ENCODE measurements at places on chromosomes 2 and 18. TPM values are rescaled to one million over a fixed set of nuclear protein-coding genes. Genes with fewer than 3 reads are reported as not detected.

HOXD8 gene
- total RNA-seq = 11.6 TPM

TMEM178A gene
- not detected for total RNA-seq

BABAM2 gene
- 36.0 TPM for total RNA-seq

PLCD4 gene
- 6.9 TPM for total RNA-seq

TMEM37 gene
- total RNA-seq = 0.12 TPM

SERPINB3 gene
- not detected for total RNA-seq

CRYBA2 gene
- not detected for total RNA-seq

TRABD2A gene
- total RNA-seq = 10.6 TPM

LDLRAD4 gene
- 8.9 TPM for total RNA-seq

AQP12A gene
- not detected for total RNA-seq

LRRC30 gene
- not detected for total RNA-seq

PTPRN gene
- 19.3 TPM for total RNA-seq

BOLL gene
- total RNA-seq = not detected

GPBAR1 gene
- total RNA-seq = not detected

CIDEA gene
- not detected for total RNA-seq

FAM124B gene
- total RNA-seq = not detected

ACVR1C gene
- not detected for total RNA-seq

DNAH7 gene
- total RNA-seq = 0.40 TPM

LYPD6B gene
- total RNA-seq = not detected

VRK2 gene
- total RNA-seq = not detected

NOSTRIN gene
- 1.6 TPM for total RNA-seq

GDF7 gene
- 0.10 TPM for total RNA-seq

SPHKAP gene
- not detected for total RNA-seq

SULT6B1 gene
- not detected for total RNA-seq

ZNF396 gene
- 0.33 TPM for total RNA-seq

IL37 gene
- not detected for total RNA-seq

CYS1 gene
- total RNA-seq = 5.9 TPM

IL1RL2 gene
- not detected for total RNA-seq

ARHGAP28 gene
- total RNA-seq = 20.4 TPM

TEX44 gene
- total RNA-seq = not detected

LRP2 gene
- total RNA-seq = not detected

GFPT1 gene
- total RNA-seq = 31.9 TPM

DSG1 gene
- not detected for total RNA-seq

FSIP2 gene
- total RNA-seq = not detected

LINC00305 gene
- total RNA-seq = not detected

CYP26B1 gene
- 0.02 TPM for total RNA-seq

PPP4R1 gene
- 107 TPM for total RNA-seq

BMP10 gene
- total RNA-seq = 0.46 TPM

Data from A172 (cell line).